Stimulated activated CD8-positive, alpha-beta memory T cell treated with anti-CD3 and anti-CD28 coated beads, Interleukin-4, amount 100 ng/mL, for 24 hours (primary cell): ENCODE measurements at places on chromosomes 4 and X.

GRCh38 chr4:114384629-114385028, 214.0 kb upstream of the UGT8 start:
- DNase-seq = no peak

- no peak for DNase-seq
Observed at GRCh38 chrX:129091097-129091496, 432.2 kb downstream of the SMARCA1 start.

- no peak for DNase-seq
Observed at GRCh38 chr4:128512767-128513322, 225.2 kb upstream of the PGRMC2 start.

- no peak for DNase-seq
Observed at GRCh38 chrX:25001808-25002660, 13.7 kb downstream of the ARX start.

- DNase-seq = no peak
Observed at GRCh38 chr4:121239951-121240350, 75.8 kb upstream of the TNIP3 start.

- DNase-seq = no peak
Observed at GRCh38 chr4:13476915-13477314, 7.2 kb downstream of the RAB28 start.

- no peak for DNase-seq
Observed at GRCh38 chr4:54872261-54872660, 214.5 kb downstream of the KIT start.

GRCh38 chr4:4871242-4871572, 11.7 kb downstream of the MSX1 start:
- no peak for DNase-seq

GRCh38 chrX:148535639-148536038, 35.2 kb downstream of the AFF2 start:
- no peak for DNase-seq

GRCh38 chr4:60314416-60314815, 885.7 kb upstream of the ADGRL3 start:
- no peak for DNase-seq

DNA sequence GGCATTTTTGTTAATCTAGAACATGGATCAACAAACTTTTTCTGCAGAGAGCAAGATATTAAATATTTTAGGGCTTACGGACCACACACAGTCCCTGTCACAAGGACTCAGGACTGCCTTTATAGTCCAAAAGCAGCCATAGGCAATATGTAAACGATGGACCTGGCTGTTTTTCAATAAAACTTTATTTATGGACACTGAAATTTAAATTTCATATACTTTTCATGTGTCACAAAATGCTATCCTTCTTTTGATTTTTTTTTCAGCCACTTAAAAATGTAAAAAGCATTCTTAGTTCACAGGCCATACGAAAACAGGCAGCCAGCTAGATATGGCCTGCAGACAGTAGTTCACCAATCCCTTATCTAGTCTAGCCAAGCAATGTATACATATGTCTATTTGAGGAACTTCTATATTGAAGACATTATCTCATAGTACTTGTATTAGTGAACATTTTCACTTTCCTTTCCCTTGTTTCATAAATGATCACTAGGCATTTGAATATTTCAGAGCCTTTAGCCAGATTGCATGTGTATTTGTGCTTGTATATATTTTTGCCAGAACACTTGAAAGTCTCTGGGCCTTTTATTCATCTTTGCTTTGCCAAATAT, 350.9 kb downstream of the RPA4 start:
- no peak for DNase-seq

DNA sequence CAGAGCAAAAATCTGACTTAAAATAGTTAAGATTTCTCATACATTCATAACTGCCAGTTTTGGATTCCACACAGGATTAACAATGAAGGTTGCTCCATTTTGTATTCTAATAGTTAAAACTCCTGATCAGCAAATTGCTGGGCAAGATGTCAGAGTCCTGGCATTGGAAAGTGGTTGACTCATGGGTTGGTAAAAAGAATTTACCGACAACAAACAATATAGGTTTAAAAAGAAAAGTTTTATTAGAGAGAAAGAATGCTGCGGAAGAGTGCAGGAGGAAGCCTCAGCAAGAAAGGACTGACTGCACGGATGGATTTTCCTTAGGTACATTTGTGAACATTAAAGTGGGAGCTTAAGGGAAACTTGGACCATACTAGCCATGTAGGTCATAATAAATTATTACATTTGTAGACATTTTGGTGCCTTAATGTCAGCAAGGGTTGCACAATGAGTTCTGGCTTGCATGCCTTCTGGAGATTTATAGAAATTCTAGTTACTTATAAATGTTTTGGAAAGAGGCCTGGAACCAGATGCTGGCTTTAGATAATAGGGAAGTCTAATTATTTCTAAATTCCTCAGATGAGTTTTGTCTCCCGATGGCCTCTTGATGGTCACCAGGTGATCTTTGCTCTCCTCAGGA, 25.4 kb upstream of the IL2 start:
- no peak for DNase-seq

DNA sequence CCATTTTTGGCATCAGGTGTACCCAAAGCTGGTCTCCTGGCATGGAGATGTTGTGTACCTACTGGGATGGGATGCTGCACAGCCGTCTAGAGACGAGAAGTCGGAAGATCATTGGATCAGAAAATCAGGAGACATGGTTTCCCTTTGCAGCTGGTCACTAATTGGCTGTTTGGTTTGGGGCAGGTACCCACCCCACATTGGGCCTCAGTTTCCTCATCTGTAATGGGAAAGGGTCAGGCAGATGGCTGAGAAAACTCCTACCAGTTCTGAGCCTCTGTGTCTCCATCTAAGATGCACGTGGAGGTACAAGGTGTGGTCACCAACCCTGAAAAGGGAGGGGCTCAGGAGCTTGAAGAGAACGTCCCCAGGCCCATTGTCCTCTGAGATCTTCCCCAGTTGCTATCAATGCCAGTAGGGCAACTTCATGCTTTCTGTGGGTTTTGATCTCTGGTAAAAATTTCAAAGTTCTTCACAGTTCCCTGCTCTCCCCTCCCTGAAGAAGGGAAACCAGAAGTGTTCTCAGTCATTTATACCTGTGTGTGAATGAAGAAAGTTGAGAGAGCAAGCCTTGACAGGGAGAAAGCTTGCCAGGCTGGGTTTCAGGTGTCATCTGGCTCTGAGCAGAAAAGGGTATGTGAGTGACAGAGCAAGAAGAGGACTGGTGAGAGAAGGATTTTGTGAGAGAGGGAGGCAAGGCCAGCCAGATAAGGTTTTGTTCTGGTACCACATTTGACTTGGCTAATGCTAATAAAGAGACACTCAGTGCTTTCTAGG, 15.1 kb downstream of the TSC22D3 start:
- DNase-seq = no peak

DNA sequence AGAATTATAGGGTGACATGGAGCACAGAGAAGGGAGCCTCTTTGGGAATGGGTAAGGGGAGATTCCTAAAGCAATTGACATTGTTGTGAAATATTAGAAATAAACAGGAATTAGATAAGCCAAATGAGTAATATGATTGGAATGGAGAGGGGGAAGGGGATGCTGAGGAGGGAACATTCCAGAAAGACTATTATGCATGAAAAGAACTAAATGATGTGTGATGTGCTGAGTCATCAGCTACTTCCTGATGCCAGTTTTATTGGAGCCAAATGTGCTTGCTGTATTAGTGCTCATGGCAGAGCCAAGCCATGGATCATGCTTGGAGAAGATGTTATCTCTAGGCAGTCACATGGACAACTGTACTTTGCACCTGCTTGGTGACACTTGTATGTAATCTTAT, 189.0 kb upstream of the HCCS start:
- DNase-seq = no peak

DNA sequence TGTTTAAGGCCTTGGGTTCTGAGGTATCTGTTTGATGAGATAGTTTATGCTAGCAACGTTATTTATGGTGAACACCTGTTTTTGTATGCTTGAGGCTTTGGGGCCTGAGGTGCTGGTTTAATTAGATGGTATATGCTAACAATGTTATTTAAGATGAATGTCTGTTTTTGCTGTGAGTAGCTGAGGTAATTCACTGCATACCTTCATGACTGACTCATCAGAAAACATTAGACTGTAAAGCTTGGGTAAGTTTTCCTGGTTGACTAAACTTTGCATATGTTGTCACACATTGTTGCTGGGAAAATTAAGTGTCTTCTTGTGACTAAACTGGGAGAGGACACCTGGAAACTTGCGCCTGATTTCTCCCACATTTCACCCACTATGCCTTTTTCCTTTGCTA, 1026.6 kb downstream of the RAPGEF2 start:
- no peak for DNase-seq

- no peak for DNase-seq
Observed at GRCh38 chrX:9866633-9867032, 80.4 kb downstream of the SHROOM2 start.

DNA sequence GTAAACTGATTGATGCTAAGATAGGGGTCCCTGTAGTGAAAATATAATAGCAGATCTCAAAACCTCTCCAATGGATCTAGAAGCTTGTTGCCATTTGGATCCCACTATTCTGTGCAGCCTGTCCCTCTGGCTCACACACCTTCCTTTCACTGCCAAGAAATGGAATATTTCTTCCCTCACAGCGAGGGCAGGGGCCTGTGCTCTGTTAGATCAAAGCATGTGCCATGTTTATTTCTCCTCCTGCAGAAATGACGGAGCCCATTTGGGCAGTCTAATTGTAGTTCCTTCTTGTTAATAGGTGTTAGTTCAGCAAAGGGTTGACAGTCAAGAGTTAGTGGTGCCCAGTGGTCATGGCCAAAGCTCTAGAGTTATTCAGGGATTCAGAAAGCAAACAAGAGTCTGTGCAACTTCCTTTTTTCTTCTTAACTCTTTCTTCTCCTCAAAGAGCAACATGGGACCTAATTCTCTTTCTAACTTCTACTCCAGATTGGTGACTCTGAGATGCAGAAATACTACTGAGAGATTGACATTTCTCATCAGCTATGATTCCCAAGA, 106.8 kb downstream of the STOX2 start:
- DNase-seq = no peak

DNA sequence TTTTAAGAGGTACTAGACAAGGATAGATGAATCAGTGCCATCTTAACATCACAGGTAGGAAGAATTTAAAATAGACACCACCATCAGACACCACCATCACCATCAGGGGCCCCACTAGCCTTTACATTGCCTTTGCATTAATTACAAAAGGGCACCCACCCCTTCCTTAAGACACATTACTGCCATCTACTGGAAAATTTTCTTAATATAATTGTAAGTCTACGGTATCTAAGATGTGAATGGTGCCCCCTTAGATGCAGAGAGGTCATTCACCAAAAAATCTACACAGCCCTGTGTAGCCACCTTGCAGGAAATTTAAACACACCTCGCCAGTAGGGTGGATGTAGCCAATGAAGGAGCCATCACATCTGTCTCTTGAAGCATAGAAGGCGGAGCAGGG, 184.1 kb downstream of the MID1IP1 start:
- no peak for DNase-seq

- DNase-seq = no peak
Observed at GRCh38 chr4:47367761-47368160, 95.7 kb downstream of the COMMD8 start.

- no peak for DNase-seq
Observed at GRCh38 chr4:71141125-71141524, 147.7 kb downstream of the DCK start.

DNA sequence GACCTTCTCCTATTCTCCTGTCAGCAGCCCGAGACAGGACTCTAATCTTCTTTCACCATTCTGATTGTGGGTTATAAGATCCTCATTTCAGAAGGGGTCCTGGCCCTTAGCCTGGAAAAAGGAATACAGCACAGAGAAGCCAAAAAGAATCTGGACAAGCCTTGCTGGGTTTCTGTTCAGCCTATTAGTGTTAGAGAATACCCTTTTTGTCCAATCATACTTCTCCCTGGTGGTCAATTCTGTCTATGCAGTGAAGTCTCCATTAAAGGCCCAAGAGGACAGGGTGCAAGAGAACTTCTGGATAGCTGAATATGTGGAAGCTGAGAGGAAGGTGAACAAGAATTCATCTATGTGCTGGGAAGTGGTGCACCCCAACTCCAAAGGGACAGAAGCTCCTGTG, 105.7 kb upstream of the AGA start:
- no peak for DNase-seq

DNA sequence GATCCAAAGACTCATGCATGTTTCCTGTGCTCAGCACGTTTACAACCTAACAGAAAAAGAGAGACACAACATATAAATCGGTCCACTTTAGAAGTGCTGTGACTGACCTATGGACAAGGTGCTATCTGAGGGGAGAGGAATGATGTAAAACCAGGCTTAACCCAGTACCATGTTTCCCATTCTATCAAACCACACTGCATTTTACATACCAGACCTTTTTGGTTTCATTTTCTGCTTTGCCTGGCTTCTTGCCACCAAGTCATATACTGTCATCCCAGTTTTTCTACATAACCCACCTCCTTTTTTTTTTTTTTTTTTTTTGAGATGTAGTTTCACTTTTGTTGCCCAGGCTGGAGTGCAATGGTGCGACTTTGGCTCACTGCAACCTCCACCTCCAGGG, 82.2 kb downstream of the KLF8 start:
- no peak for DNase-seq

DNA sequence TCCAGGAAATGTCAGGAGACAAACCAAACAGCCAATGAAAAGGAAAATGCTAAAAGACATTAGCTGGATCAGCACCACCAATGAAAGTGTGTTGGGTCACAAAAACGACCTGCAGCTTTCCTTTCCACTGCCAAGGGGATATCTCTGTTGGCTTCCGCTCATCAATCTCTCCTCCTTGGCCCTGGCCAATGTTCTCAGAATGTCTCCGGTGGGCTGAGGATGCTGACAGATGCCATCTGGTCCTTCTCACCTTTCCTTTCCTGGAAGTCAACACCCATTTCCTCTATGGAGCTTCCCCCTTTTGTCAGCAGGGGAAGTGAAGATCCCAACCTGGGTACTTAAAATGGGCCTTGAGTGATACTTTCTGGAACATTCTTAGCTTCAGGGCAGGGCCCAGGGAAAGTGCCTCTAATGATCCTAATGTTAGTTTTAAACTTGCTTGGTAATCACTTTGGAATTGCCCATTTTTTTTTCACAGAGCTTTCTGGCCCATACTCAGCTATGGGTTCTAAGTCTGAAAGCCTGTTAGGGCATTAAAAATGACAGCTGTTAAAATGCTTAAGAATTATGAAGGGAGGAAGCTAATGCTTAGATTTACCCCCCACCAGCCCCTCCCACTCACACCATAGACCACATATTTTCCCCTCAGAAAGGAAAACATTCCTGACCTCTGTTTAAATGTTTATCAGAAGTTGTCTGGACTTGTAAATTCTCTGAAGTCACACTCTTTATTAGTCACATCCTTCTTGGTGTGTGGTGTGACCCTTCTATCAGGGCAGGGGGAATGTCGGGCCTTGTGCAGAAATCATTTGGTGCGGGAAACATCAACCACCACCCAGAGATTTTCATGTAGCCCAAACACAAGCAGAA, 29.2 kb downstream of the IGFBP7 start:
- no peak for DNase-seq

- DNase-seq = no peak
Observed at GRCh38 chr4:181216501-181216900, 1026.7 kb upstream of the TENM3 start.
